ENCODE measurements at places on chromosomes 2 and 18. TPM values are rescaled to one million over a fixed set of nuclear protein-coding genes. Genes with fewer than 3 reads are reported as not detected.

Gene MATN3
- 0.29 TPM for total RNA-seq

DNA sequence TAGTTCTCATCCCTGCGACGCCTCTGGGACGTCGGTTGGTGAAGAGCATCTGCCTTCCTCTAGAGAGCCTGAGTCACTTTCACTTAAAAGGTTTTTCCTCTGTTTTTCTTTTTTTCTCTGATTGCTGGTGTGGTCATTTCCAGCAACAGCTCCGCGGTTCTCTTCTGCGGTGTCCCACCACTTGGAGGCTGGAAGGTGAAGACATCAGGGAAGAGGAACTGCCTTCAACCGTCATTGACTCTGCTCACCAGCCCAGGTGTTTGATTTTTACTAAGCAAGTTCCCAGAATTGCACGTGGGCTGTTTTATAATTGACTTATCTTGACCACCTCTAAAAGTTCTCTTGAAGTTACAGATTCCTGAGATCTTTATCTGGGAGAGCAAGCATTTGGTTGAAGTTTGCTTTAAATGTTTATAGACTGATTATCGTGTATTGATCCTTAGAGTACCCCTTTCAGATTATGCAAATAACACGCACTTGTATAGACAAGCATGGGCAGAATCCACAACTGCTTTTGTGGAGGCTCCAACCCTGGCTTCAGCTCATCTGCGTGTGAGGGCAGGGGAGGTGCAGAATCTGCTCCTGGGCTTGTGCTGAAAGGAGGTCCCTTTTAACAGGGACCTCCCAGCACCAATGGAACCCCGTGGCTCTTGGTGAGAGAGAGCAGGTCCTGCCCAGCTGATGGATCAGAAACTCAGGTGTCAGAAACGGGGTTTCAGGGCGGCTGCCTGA is 3.5 kb downstream of the CTDP1 start:
- DNase-seq, result no peak

DNA sequence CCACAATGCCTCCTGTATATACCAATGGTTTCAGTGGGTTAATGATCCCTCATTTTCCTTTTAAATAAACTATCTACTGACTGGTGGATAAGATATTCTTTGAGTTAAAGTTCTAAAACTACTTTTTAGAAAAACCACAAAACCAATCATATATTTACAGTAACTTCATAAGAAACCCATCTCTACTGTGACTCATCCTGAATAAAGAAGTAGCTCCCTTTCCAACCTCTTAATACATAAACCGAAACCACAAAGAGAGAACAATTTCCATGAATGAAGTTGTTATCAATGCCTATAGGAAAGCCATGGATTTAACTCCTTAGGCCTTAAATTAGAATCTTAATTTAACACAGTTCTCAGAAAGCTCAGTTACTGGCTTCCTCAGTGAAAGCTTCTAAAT is 227.0 kb upstream of the SMAD7 start:
- DNase-seq, result peak; percentile 13

Gene MDH1
- total RNA-seq, result 302 TPM

Gene NEU4
- not detected for total RNA-seq

GRCh38 chr2:211358504-211358903 is 802.1 kb downstream of the CPS1 start:
- DNase-seq, result no peak

GRCh38 chr2:197919487-197919886 is 115.1 kb downstream of the PLCL1 start:
- no peak for DNase-seq

Gene EFR3B
- 4.3 TPM for total RNA-seq

GRCh38 chr2:69958480-69958879 is 3.0 kb downstream of the ASPRV1 start:
- DNase-seq, result no peak

Gene IL18RAP
- not detected for total RNA-seq

DNA sequence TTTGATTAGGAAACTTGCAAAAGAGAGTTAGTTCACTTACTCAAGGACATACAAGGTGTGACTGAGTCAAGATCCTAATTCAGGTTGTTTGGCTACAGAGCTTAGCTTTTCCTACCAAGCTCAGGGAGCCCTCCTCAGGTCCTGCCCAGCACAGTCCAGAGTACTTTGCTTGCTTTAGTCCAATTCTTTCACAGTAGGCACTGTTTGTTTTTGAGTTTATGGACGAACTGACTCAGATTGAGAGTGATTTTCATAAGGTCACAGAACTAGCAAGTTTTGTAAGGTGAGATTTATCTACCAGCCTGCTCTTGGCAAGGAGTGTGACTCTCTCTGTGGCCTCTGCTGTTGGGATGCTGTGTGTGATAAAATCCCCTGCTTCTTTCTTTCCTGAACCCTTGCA is 310.5 kb downstream of the PTPRM start:
- no peak for DNase-seq

DNA sequence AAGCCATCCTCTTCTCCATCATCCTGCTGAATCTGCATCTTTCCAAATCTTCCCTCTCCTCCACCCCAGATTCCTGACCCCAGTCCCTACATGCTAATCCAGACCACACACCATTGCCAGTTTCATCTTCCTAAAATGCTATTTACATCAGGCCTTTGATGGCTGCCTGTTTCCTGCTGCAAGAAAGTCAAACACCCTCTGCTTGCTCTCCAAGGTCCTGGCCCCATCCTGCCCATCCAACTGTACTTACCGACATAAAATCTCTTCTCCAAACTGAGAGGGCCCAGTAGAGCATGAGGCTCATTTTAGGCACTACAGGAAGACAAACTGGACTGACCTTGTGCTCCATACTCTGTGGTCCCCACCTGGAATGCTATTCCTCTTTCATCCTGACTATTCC is 19.0 kb downstream of the ALK start:
- DNase-seq, result no peak

DNA sequence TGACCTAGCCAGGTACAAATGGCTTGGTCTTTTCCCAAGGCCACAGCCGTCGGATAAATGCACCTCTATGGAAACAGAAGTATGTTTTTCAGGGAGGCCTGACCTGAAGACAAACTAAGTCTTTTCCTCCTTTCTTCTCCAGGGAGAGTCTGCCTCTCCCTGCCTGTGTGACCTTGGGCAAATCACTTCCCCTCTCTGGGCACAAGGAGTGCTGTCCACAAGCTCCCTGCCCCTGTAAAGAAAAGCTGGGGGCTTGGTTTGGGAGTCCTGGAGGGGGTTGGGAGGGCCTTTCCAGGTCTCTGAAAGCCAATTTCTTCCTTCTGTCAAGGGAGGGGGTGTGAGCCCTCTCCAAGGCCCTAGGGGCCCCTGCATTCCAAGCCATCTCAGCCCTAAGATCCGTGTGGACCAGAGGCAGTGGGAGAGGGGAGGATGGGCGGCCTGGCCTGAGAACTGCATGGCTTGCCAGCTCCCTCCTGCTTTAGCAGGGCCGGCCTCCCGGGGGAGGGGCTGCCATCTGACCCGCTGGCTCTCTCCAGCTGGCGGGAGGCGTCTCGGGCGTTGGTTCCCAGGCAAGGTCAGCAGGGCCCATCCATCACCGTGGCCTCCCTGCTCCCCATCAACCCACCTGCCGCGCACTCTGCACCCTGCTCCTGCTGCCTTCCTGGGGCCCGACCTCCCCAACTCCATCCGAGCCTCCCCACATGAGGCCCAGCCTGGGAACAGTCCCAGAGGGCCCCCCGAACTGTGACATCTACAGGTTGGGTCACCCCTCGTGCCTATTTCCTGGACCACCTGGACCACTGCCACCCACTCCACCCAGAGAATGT is 61.4 kb downstream of the SMAD7 start:
- no peak for DNase-seq

DNA sequence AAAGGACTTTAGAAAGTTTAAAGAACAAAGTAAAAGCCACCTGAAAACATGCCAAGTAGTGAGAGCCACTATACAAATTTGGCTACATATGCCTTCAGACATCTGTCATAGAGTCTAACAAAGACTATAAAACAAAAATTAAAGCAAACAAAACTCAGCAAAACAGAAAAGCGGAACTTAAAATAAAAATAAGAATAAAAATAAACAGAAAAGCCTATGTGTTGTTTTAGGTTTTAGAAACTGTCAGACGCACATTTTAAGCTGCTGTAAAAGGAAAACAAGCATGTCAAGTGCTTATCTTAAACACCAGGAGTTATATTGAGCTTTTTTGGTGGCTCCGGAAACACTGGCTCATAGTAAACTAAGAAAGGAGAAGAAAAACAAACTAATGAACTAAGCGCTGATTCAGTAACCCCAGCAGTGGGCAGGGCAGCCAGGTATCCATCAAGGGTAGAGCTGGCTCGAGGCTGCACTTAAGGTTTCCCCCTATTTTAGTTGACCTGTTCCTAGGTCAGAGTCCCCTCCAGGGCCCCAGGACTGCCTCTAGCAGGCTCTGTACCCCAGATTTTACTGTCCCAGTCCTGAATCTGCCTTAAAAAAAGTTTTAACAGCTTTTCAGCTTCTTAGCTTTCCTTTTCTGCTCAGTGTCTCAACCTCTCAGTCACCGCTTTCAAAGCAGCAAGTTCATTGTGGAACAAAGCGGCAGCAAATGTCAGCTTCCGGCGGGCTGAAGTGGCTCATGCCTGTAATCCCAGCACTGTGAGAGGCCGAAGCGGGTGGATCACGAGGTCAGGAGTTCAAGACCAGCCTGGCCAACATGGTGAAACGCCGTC is 15.4 kb upstream of the RMC1 start:
- DNase-seq, result peak; percentile 23

Measured in Daoy (cell line).